ENCODE measurements at places on chromosomes 12 and 14.

- DNase-seq: no peak
Observed at GRCh38 chr12:93031028-93031427, 101.9 kb upstream of the EEA1 start.

- DNase-seq: no peak
Observed at GRCh38 chr14:92929689-92930608, 7.0 kb downstream of the CHGA start.

GRCh38 chr14:105937253-105938054 is 411.1 kb downstream of the TMEM121 start:
- no peak for DNase-seq

DNA sequence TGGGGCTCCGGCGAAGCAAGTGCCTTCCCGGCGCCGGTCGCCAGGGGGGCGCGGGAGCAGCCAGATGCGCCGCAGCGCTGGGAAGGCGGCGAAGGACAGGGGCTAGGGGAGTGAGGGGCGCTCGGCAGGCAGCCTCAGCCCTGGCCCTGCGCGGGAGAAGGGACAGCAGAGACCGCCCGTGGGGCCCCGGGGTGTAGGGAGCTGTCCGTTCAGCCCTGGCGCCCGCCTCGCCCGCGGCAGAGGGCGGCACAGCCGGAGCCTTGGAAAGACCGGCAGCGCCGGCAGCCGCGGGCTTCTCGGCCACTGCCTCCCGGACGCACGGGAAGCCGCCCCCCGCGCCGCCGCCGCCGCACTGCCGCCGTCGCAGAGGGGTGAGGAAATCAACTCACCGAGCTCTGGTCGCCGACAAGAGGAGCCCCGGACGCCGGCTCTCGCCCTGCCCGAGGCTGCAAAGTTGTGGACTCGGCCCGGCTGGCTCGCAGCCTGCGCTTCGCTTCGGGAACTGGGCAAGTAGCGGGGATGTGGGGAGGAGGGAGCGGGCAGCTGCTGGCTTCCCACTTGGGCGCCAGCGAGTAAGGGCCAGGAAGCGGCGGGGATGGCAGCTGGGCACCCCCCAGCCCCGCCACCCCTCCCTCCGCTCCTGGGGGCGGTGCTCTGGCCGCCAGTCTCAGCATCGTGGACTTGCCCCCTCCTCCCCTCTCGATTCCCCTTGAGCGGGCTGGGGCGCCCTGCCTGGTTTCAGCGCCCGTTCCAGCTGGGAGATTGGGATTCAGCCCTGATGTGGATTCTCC is at the start of gene ZDHHC22:
TSS of gene ZDHHC22 (minus strand) at position 578 of the 791 bp plus-strand sequence. CDS start 2,053 bp downstream, outside the sequence.
- DNase-seq: no peak

GRCh38 chr14:89164168-89165073 is 252.6 kb downstream of the FOXN3 start:
- no peak for DNase-seq

DNA sequence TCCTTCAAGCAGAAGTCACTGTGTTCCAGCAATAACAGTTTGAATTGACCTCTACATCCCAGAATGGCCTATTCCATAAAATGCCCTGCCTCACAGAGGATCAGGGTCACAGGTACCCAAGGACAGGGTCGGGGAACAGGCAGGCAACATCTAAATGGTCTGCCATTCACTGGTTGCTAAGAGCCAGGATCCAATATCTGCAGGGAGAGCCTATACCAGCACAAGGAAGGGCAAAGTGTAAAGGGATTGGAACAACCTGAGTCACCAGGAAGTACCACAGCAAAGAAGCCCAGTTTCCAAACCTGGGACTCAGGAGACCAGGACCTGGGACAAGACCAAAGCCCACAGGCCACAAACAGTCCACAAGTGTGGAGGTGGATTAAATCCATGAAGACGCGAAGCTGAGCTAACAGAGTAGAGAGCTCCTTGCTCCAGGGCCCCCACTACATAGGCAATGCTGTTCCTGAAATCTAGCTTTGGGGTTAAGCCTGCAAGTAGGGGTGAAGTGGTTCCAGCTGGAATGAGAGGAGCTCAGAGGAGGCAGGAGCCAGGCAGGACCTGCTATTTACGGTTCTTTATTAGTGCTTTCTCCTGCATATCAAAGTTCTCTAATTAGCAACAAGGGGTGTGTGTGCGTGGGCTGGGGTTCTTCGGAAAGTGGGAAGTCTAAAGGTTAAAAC is 274.3 kb downstream of the BCL11B start:
- DNase-seq: no peak

DNA sequence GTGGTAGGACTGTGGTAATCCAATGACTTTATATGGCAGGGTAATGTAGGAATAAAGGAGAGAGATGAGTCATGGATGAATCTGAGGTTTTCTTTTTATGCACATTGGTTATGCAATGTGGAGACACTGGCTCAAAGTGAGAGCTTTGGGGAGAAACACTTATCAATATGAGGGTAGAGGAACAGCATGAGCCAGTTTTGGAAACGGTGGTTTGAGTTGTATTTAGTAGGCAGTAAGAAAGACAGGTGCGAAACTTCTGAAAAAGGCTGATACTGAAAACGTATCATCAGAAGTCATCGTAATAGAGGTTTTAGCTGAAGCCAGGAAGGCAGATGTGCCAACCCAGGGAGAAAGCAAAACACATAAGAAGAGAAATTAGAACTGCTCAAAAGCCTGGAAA is 854.8 kb upstream of the SEL1L start:
- DNase-seq: no peak

GRCh38 chr14:99586054-99586760 is 17.8 kb downstream of the CCDC85C start:
- no peak for DNase-seq

DNA sequence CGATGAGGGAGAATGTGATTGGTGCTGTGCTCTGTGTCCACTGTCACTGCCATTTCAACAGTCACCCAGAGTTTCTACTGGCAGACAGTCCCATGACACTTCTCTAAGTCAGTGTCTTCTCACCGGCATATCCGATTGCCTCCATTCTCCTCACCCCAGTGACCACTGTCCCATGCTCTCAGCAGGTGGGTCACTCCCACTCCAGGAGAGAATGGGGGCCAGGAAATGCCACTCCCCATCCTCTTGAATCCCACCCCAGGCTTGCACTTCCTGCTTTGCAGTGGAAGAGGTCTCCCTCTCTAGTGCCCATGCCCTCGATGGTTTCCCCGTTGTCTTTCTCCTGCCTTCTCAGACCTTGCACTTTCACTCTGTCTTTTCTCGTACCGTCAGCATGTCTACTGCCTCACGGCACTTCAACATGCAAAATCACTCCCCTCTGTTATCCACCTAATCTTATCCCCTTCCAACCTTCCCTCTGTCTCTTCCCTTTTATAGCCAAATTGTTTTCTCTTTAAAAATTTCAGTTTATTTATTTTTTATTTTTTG is 2.2 kb upstream of the EP400 start:
- DNase-seq: no peak

GRCh38 chr14:50350975-50351374 is 38.9 kb downstream of the DMAC2L start:
- DNase-seq: no peak

Measured in activated CD8-positive, alpha-beta memory T cell treated with anti-CD3 and anti-CD28 coated beads for 1 hour (primary cell).